ENCODE measurements at places on chromosomes 6 and 20. TPM values are rescaled to one million over a fixed set of nuclear protein-coding genes. Genes with fewer than 3 reads are reported as not detected.

Gene BEND6
- total RNA-seq = 7.8 TPM

Gene KCNB1
- total RNA-seq = 7.6 TPM

Gene CDS2
- total RNA-seq = 29.4 TPM

Gene FOXC1
- 46.9 TPM for total RNA-seq

Gene ZNF334
- total RNA-seq = 14.0 TPM

Gene C6orf163
- total RNA-seq = 4.5 TPM

Gene MUC21
- not detected for total RNA-seq

Gene PKIB
- total RNA-seq = 0.90 TPM

Gene MYCT1
- 21.3 TPM for total RNA-seq

Gene KCNQ5
- not detected for total RNA-seq

GRCh38 chr20:1105599-1106194, 12.7 kb upstream of the PSMF1 start:
- no peak for DNase-seq
- no peaks in the 10 kb centered on the region for H3K4me1 ChIP-seq
- no peaks in the 10 kb centered on the region for H3K27me3 ChIP-seq
- no peak overlapping the region for H3K4me3 ChIP-seq

DNA sequence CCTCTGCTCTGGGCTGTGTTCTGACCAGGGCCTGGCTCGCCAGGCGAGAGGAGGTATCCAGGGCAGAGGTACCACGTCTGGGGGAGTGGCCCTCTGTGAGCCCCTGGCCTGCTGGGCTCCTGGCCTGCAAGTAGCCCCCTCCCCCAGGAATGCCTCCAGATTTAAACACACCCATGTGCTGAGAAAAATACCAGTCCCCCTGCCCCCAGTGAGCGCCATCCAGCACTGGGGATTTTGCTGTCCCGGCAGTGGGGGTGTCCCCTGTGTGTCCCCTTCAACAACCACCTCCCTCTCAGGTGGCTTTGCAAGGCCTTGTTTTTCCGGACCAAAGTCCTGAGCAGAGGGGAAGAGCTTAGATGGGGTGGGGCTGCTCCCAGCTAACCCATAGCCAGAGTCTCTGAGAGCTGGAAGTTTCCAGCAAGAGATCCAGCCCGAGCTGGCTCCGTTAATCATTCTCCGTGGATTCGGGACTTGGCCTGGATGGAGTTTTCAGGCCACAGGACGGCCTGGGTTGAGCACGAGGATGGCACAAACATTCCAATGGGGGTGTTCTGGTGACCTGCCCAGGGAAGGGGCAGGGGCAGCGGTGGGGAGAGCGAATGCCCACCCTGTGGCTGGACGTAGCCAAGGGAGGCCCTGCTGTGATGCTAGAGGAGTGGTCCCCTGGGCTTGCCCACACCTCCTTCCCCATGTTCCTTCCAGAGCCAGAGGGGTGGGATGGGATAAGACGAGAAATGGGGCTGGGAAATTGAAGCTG, 29.0 kb downstream of the PCK1 start:
- H3K36me3 ChIP-seq = no peaks in the 10 kb centered on the region
- peak overlapping the region; percentile 34 for H3K27ac ChIP-seq
- H3K27me3 ChIP-seq = peaks cover 18% of the 10 kb centered on the region
- no peaks in the 10 kb centered on the region for H3K4me1 ChIP-seq

DNA sequence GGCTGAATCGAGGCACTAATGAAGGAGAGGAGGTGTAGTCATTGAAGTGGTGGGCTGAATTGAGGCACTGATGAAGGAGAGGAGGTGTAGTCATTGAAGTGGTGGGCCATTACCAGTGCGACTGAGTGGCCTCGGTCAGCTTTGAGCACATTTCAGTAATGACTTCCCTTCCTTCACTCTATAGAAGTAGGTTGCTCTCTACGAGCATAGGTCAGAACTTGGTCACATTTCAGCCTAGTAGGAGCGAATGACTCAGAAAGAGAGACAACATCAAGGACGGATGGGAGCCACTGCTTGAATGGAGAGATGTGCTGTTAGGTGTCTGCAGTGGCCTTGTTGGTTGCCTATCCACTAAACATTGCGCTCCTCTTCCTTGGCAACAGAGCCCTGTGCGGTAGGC, 39.5 kb downstream of the ZDHHC14 start:
- no peak overlapping the region for H3K27ac ChIP-seq
- no peak overlapping the region for H3K4me3 ChIP-seq
- H3K36me3 ChIP-seq = no peaks in the 10 kb centered on the region
- H3K27me3 ChIP-seq = no peaks in the 10 kb centered on the region
- DNase-seq = no peak

GRCh38 chr6:53811746-53812145, 16.9 kb downstream of the LRRC1 start:
- DNase-seq = no peak
- H3K27me3 ChIP-seq = no peaks in the 10 kb centered on the region
- no peaks in the 10 kb centered on the region for H3K36me3 ChIP-seq

GRCh38 chr6:45710304-45710821, 305.3 kb downstream of the CLIC5 start:
- no peak overlapping the region for H3K27ac ChIP-seq
- H3K4me3 ChIP-seq = no peak overlapping the region
- H3K4me1 ChIP-seq = no peaks in the 10 kb centered on the region

DNA sequence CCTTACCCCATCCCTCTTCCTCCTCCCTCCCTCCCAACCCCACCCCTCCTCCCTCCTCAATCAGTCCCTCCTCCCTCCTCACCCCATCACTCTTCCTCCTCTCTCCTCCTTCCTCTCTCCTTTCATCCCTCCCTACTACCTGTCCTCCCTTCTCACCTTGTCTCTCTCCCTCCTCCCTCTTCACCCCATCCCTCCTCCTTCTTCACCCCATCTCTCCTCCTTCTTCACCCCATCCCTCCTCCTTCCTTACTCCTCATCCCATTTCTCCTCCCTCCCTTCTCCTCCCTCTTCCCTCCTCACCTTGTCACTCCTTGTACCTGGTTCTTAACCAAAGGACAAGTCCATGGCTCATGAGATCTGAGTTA, 222.4 kb downstream of the TTLL2 start:
- DNase-seq = no peak
- no peaks in the 10 kb centered on the region for H3K27me3 ChIP-seq
- no peak overlapping the region for H3K4me3 ChIP-seq
- no peak overlapping the region for H3K27ac ChIP-seq
- H3K4me1 ChIP-seq = no peaks in the 10 kb centered on the region

- H3K4me3 ChIP-seq = no peak overlapping the region
- no peak for DNase-seq
- H3K27me3 ChIP-seq = no peaks in the 10 kb centered on the region
- no peaks in the 10 kb centered on the region for H3K36me3 ChIP-seq
- H3K4me1 ChIP-seq = peaks cover 33% of the 10 kb centered on the region
Measured at GRCh38 chr20:50273601-50274491, 83.2 kb downstream of the CEBPB start.

GRCh38 chr6:40341726-40342125, 245.4 kb downstream of the LRFN2 start:
- H3K27me3 ChIP-seq = peaks cover 9% of the 10 kb centered on the region
- no peaks in the 10 kb centered on the region for H3K4me1 ChIP-seq
- H3K27ac ChIP-seq = no peak overlapping the region
- H3K4me3 ChIP-seq = no peak overlapping the region
- no peaks in the 10 kb centered on the region for H3K36me3 ChIP-seq

GRCh38 chr6:26345832-26346231, 19.2 kb upstream of the BTN3A2 start:
- no peaks in the 10 kb centered on the region for H3K36me3 ChIP-seq
- H3K4me3 ChIP-seq = no peak overlapping the region
- H3K4me1 ChIP-seq = no peaks in the 10 kb centered on the region
- no peak for DNase-seq
- H3K27ac ChIP-seq = no peak overlapping the region

DNA sequence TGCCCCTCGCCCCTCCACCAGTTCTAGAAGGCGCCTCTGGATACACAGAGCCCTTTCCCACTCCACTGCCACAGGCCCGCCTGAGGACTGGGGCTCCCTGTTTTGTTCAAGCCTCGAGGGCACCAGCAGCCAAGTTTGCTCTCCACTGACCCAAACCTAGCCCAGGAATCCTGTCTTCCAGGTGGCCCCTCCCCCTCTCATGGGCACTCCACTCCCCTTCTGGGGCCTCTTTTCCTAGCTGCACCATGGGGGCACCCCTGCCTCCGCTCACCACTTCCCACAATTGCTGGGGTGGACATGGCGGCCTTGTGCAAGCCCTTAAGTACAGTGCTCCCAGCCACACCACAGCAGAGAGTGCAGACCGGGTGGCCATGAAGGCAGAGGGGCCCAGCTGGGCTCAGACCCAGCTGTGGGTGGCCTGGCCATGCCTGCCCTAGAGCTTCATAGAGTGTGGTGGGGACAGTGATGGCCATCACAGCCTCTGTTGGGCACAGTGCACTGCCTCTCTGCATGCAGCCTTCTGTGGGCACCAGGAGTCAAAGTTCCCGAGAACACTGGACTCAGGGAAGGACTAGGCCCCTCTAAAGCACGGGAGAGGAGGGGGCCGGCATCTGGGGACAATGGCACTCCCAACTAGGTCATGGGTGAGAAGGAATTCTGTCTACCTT, 1.3 kb downstream of the MYL9 start:
- no peak for DNase-seq
- H3K4me3 ChIP-seq = peak overlapping the region; percentile 82
- peak overlapping the region; percentile 87 for H3K27ac ChIP-seq
- H3K27me3 ChIP-seq = no peaks in the 10 kb centered on the region

DNA sequence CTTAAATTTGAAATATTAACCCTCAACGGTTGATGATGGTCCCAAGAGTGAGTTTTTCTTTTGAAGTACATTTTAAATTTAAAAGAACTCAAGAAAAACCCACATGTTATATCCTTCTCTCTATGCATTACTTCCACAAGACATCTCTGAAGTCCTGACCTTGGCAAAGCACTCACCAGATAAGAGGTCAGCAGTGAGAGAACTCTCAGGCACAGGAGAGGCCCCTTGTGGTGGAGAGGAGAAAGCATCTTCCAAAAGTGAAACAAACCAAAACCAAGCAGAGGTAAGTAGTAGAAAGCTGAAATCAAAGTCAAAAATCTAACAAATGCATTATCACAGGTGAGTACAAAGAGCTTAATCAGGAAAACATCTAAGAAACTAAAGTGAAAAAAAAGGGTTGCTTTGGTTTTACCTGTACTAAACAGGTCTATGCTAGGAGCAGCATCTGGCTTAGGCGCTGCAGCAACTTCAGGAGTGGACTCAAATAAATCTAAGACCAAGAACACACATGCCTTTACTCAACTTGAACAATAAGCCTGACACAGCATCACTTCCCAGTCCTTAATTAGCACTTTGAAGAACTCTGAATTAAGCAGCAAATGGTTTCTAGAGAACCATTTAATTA, 80.5 kb downstream of the PRSS35 start:
- H3K27ac ChIP-seq = no peak overlapping the region
- H3K4me3 ChIP-seq = no peak overlapping the region
- H3K27me3 ChIP-seq = no peaks in the 10 kb centered on the region

DNA sequence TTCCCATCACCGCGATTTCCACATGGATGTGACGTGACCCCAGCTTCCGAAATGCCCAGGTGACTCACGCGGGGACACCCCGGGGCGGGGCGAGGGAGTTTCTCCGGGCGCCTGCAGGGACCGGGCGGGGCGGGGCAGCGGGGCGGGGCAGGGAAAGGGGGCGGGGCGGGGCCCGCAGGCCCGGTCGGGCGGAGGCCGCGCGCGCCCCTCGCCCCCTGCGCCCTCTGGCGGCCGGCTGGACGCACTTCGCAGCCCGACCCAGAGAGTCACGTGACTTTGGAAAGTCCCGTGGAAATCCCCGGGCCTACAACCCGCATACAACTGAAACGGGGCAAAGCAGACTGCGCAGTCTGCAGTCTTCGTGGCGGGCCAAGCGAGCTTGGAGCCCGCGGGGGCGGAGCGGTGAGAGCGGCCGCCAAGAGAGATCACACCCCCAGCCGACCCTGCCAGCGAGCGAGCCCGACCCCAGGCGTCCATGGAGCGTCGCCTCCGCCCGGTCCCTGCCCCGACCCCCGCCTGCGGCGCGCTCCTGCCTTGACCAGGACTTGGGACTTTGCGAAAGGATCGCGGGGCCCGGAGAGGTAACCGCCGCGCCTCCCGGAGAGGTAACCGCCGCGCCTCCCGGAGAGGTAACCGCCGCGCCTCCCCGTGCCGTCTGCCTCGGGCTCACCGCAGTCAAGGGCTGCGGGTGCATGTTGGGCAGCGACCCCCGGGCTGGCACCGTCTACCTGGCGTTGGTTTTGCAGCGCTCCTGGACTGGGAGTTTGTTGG, at the start of gene TNFAIP3:
Gene TNFAIP3, plus strand, starts transcription at position 346 of the 771 bp plus-strand sequence. CDS start 3,969 bp downstream, outside the sequence.
- peak within 1 kb of the TSS; percentile 86 for H3K4me3 ChIP-seq
- peak within 1 kb of the TSS; percentile 95 for H3K27ac ChIP-seq
- H3K4me1 ChIP-seq = peaks cover 62% of the 10 kb centered on the region
- H3K27me3 ChIP-seq = no peaks in the 10 kb centered on the region

- no peak for DNase-seq
- no peak overlapping the region for H3K27ac ChIP-seq
- H3K27me3 ChIP-seq = no peaks in the 10 kb centered on the region
- H3K4me3 ChIP-seq = no peak overlapping the region
- no peaks in the 10 kb centered on the region for H3K4me1 ChIP-seq
Measured at GRCh38 chr6:68718385-68719073, 83.4 kb downstream of the ADGRB3 start.

GRCh38 chr6:116511424-116512110, at the start of gene CALHM5:
Gene CALHM5 (plus strand): TSS chr6:116511639. CDS start chr6:116511697, 58 bp downstream.
- peaks cover 34% of the 10 kb centered on the region for H3K4me1 ChIP-seq
- no peaks in the 10 kb centered on the region for H3K27me3 ChIP-seq
- peak within 1 kb of the TSS; percentile 35 for H3K4me3 ChIP-seq
- no peaks in the 10 kb centered on the region for H3K36me3 ChIP-seq
- peak within 1 kb of the TSS; percentile 87 for H3K27ac ChIP-seq
- peak; percentile 32 for DNase-seq

GRCh38 chr6:51959744-51960383, 127.5 kb downstream of the PKHD1 start:
- DNase-seq = peak; percentile 87
- H3K36me3 ChIP-seq = no peaks in the 10 kb centered on the region
- H3K27me3 ChIP-seq = no peaks in the 10 kb centered on the region
- no peaks in the 10 kb centered on the region for H3K4me1 ChIP-seq
- no peak overlapping the region for H3K27ac ChIP-seq

GRCh38 chr6:91705646-91706045, 1118.8 kb upstream of the MAP3K7 start:
- H3K4me1 ChIP-seq = no peaks in the 10 kb centered on the region
- no peak for DNase-seq
- H3K27ac ChIP-seq = no peak overlapping the region
- no peaks in the 10 kb centered on the region for H3K27me3 ChIP-seq

- H3K4me1 ChIP-seq = no peaks in the 10 kb centered on the region
- H3K27ac ChIP-seq = no peak overlapping the region
- no peaks in the 10 kb centered on the region for H3K27me3 ChIP-seq
- H3K4me3 ChIP-seq = no peak overlapping the region
Measured at GRCh38 chr6:155380666-155381332, 66.5 kb upstream of the TFB1M start.

All from tibial nerve (tissue), 4 donors.